Aorta (tissue), 5 donors: ENCODE measurements at places on chromosomes 4 and X.

- DNase-seq = no peak
Measured at GRCh38 chr4:107736037-107736436, 16.0 kb upstream of the PAPSS1 start.

DNA sequence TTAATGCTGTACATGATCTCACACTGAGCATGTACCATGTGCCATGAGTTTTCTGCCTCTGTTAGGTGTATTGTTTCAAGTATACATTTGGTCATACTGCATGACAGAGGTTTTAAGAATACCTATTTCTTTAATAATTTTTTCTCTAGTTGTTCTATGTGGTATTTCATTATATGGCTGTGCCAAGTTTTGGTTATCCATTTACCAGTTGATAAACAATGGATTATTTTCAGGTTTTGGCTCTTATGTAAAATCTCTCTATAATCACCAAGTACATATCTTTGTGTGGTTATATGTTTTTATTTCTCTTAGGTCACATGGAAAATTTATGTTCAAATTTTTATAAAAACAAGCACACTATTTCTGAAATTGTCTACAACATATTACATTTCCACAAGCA, 221.9 kb downstream of the GPM6A start:
- no peak for DNase-seq

GRCh38 chrX:124098089-124098488, 136.6 kb downstream of the STAG2 start:
- DNase-seq = no peak

GRCh38 chrX:44795945-44796450, 47.8 kb upstream of the DUSP21 start:
- no peak for DNase-seq

GRCh38 chr4:60562334-60562733, 637.8 kb upstream of the ADGRL3 start:
- no peak for DNase-seq
